HFF-Myc (cell line): ENCODE measurements at places on chromosomes 1 and 21.

DNA sequence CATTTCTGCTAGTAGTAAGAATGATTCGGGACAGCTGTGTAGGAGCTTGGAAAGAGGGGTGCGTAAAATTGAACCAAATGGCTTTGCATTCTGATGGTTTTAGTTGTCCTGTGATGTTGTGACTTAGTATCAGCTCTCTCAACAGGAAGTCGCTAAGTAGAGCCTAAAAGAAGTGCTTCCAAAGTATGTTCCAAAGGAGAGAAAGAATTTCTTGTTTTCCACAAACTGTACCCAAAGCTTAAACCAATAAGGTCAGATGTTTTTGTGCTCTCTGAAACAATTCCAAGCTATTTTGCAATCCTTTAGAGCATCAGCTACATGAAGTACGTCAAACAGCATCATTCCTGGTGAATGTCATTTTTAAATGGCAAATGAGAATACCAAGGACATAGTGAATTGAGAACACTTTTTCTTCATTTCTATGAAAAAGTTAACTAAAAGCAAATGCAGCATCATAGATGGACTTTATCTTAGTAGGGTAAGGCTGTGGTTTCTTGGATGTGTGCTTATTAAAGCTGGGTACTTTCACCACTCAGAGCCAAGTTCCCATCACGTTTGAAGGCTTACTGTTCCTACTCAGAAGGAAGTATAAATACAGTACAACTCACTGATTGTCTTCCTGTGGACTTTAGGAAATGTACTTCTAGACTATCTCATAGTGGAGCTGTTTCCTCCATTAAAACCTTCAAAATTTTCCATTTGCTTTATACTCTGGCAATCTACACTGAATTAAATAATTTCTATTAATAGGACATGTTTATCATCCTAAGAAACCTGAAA is 148.6 kb downstream of the C1orf21 start:
- no peak for DNase-seq

DNA sequence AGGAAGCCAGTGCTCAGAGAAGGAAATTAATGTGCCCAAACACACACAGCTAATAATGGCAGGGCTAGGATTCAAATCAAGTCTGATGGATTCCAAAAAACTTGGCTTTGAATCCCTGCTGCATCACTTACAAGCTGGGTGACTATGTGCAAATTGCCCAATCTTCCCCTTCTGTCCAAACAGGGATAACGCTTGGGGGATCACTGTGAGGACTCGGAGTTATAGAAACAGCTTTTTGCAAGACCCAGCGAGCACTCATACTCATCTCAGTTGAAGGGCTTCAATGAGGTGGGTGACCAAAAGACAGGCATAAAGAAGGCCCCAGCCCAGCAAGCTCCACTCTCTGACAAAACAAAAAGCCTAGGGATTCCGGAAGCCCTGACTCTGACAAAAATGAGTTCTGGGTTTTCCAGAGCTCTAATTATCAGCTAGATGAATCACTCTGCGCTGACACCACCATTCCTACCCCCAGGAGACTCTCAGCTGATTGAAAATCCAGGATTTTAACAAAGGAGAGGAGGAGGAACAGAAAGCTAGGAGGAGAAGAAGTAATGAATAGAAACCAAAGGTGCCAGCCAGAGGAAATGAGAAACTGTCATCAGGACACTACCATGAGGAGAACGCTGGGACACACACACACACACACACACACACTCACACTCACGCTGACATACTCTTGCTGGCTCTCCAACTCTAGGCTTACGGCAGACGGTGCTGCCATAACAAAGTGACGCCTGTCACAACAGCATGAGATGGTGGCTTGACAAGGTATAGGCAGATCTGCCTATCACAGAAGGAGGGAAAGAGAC is 1.6 kb upstream of the STK40 start:
- DNase-seq: no peak

DNA sequence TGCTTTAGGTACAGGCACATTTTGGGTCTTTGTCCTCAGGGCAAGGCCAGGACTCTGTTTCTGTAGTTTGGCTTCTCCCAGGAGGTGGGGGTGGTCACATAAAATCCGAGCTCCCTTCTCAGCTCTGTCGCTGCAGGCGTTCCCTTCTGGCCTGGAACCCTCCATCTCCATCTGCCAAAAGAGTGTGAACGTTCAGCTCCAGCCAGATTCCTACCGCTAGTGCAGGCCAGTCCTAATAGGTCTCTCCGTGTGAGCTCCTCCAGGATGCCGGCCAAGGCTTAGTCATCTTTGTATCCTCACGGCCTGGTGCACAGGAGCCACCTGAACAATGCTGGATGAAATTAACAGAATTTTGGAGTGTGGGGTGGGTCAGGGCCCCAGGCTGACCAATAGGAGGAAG is 19.9 kb upstream of the KCNA10 start:
- no peak for DNase-seq

DNA sequence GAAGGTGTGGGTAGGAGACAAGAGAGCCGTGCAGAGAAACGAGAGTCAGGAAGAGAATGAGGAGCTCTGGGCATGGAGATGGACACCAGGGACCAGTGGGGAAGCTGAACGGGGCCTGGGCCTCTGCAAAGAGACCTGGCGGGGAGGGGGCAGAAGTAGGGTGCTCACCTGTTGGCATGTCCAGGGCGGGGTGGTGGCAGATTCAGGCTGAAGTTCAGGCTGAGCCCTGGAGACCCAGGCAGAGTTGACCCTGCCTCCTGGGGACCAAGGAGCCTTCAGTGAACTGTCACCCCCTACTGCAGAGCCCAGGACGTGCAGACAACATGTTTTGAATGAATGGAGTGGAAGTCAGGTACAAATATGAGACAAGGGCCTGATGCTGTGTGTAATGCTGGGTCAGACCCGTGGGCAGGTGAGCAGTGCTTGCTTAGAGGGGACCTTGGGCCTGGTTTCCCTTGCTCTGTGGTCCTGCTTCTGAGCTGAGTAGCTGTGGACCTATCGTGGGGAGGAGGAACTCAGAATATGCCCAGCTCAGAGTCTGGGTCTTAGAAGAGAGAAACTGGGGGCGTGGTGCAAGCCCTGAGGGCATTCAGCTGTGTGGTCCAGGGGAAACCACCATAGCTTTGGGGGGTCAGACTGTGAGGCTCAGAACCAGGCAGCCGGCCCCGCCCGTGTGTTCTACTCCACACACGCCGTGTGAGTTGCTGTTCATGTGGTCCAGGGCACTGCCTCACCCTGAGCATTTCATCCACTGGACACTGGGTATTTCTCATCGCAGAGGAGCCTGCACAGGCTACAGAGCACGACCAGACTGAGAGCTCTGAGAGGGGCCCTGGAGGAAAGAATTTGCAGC is 21.3 kb upstream of the UMODL1 start:
- DNase-seq: no peak

GRCh38 chr21:44653123-44653522 is 1.3 kb downstream of the KRTAP12-4 start:
- DNase-seq: no peak

DNA sequence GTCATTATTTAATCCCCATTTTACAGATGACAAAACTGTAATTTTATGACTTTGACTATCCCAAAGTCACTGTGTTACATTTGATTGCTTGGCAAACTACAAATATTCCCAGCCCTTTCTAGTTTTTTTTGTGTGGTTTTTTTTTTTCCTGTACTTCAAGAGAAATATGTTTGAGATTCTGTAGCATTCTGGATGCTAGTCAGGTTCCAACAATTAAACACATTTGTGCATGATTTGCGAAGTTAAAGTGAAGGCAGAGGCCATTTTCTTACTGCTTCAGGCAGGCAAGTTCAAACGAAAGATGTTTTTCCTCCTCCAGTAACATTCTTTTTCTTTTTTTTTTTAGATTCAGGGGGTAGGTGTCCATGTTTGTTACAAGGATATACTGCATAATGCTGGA is 107.9 kb upstream of the SERTAD4 start:
- DNase-seq: peak; percentile 19

DNA sequence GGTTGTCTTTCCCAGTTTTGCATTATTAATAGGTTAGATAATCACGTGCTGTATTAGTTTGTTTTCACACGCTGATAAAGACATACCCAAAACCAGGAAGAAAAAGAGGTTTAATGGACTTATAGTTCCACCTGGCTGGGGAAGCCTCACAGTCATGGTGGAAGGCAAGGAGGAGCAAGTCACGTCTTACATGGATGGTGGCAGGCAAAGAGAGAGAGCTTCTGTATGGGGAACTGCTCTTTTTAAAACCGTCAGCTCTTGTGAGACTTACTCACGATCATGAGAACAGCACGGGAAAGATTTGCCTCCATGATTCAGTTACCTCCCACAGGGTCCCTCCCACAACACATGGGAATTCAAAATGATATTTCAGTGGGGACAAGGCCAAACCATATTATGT is 2.3 kb upstream of the VCAM1 start:
- DNase-seq: no peak

GRCh38 chr1:81470275-81470674 is 330.5 kb upstream of the ADGRL2 start:
- no peak for DNase-seq

- no peak for DNase-seq
These were observed 19.5 kb upstream of the WARS2 start for GRCh38 chr1:119159966-119160365.

GRCh38 chr1:103191327-103191726 is 83.0 kb upstream of the COL11A1 start:
- DNase-seq: no peak

DNA sequence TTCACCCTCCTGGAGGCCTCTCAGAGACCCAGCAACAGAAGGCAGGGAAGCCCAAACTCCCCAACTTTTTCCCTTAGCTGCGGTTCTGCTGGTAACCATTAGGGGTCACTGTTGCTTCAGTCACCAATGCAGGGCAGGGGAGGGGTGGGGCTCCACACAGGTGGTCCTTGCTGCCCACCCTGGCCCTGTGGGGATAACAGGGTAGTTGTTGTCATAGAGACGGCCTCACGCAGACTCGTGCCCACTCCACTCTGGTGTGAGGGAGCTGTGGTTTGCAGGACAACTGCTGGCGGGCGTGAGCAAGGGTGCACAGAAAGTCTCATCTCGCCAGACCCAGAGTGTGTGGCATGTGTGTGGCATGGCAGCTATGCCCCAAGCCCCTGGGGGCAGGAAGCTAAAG is 19.9 kb downstream of the INSRR start:
- no peak for DNase-seq

GRCh38 chr1:221783437-221783836 is 41.5 kb upstream of the DUSP10 start:
- DNase-seq: no peak

GRCh38 chr1:108708691-108709660 is 3.7 kb upstream of the FNDC7 start:
- DNase-seq: no peak

DNA sequence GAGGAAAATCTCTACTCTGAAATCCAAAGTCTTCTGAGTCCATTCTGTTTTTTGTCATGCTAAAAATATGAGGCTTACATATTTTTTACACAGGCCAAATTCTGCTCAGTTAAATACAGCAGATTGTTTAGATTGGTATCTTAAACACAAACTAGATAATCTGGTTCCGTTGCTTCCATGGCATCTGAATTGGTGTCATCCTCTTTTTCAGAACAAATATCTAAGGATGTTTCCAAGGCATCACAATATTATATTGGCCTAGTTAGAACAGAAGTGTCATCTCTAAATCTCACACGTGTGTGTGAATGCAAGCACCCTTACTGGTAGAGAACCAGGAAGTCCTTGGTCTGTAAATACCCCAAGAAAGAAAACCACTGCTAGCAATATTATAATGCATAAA is 151.2 kb downstream of the NRIP1 start:
- no peak for DNase-seq

DNA sequence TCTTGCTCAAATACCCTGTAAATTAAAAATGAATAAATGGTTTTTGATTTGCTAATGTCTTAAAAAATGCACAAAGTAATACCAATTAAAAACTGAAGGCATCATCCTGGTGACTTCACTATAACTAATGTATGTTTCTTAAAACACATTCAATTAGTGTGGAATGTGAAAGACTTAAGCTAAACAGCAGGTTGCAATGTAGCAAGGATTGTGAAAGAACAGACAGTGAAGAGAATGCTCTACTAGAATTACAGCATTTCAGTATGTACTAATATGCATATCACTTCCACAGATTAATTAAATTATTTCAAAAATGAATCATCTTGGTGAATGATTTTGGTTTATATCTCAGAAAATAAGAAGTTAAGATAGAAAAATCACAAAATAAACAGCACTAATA is 56.4 kb downstream of the LHX4 start:
- DNase-seq: no peak

- DNase-seq: no peak
These were observed 100.5 kb downstream of the GIPC2 start for GRCh38 chr1:78146205-78146771.

DNA sequence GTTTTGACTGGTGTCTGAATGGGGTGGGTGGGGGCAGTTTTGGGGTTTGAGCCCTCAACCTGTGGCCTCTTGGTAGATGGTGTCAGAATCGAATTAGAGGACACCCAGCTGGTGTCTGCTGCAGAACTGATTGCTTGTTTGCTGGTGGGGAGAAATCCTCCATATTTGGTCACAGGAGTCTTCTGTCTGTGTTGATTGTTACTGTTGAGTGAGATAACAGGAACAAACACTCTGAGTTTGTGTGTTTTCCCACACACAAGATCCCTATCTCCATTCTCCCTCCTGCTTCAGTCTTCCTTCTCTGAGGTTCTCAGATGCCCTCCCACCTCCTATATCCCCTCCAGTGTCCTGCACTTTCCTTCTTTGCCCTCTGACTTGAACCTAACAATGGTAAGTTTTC is 19.1 kb upstream of the CGN start:
- no peak for DNase-seq

GRCh38 chr21:38957575-38958322 is 152.0 kb downstream of the ETS2 start:
- DNase-seq: no peak

GRCh38 chr1:62978741-62979140 is 194.8 kb downstream of the ATG4C start:
- DNase-seq: no peak

DNA sequence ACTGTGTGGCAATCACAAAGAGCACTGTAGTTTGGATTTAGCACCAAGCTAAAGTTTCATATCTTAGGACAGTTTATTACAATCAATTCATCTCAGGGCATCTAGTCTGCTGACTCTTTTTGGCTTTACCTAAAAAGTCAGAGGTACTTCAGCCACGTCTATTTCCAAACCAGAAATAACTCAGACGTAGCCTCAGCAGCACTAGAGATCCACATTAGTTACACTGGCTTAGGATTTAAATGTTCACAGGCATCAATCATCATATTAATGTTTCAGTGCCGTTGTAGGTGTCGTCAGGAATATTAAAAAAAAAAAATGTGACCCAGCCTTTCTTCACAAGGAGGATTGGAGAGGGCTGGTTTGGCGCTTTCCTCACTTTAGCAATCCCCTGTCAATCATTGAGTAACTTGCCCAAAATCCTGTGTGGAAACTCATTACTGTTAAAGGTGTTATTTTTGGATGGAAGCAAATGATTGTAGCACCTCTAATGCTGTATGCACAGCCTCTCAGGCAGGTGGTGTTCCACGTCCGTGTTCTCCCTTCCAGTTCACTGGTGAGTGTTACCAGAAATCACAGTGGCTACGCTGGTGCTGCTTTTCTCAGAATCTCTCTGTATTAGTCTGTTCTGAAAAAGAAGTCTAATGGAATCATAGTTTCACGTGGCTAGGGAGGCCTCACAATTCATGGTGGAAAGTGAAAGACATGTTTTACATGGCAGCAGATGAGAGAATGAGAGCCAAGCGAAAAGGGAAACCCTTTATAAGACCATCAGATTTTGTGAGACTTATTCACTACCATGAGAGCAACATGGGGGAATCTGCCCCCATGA is 45.4 kb downstream of the NEK7 start:
- DNase-seq: no peak
